T-helper 17 cell (primary cell): ENCODE measurements at places on chromosomes 2 and 18. TPM values are rescaled to one million over a fixed set of nuclear protein-coding genes. Genes with fewer than 3 reads are reported as not detected.

The FBLN7 gene
- total RNA-seq, result 21.7 TPM

The MTLN gene
- 20.6 TPM for total RNA-seq

The TMEM178A gene
- 0.65 TPM for total RNA-seq

The POMC gene
- 2.9 TPM for total RNA-seq

The PSMA8 gene
- total RNA-seq, result 0.52 TPM

The TAF4B gene
- total RNA-seq, result 9.2 TPM

The APOB gene
- not detected for total RNA-seq

The ABCB11 gene
- not detected for total RNA-seq

The TRIB2 gene
- total RNA-seq, result 170 TPM

The RND3 gene
- not detected for total RNA-seq

The HOXD10 gene
- not detected for total RNA-seq

The GLI2 gene
- not detected for total RNA-seq

The TTC21B gene
- 25.0 TPM for total RNA-seq

The SMYD1 gene
- total RNA-seq, result not detected

The DYTN gene
- 0.23 TPM for total RNA-seq

The MCFD2 gene
- total RNA-seq, result 41.9 TPM

The HOXD13 gene
- not detected for total RNA-seq

The MRPL44 gene
- 21.8 TPM for total RNA-seq

The DSG3 gene
- total RNA-seq, result not detected

The UCN gene
- total RNA-seq, result 1.5 TPM

The ARL6IP6 gene
- total RNA-seq, result 14.3 TPM

The PLCL1 gene
- 27.2 TPM for total RNA-seq

The RNF125 gene
- 50.6 TPM for total RNA-seq

The C2orf72 gene
- not detected for total RNA-seq

The ATOH8 gene
- not detected for total RNA-seq

The KDM3A gene
- total RNA-seq, result 161 TPM

The GPAT2 gene
- 1.2 TPM for total RNA-seq

The TEKT4 gene
- total RNA-seq, result not detected

The C1QL2 gene
- not detected for total RNA-seq

The CHRNG gene
- not detected for total RNA-seq

The LCT gene
- total RNA-seq, result 0.07 TPM

The DOCK10 gene
- 185 TPM for total RNA-seq

The AQP12A gene
- not detected for total RNA-seq

The GALNT14 gene
- not detected for total RNA-seq

The FBXO36 gene
- total RNA-seq, result 0.75 TPM

The SLC9A4 gene
- 0.12 TPM for total RNA-seq

The INPP5D gene
- total RNA-seq, result 184 TPM

The TGFA gene
- 1.9 TPM for total RNA-seq

The LOXHD1 gene
- total RNA-seq, result 0.30 TPM

The ADRA2B gene
- total RNA-seq, result 0.85 TPM

The CDH2 gene
- 0.37 TPM for total RNA-seq

The IL36A gene
- total RNA-seq, result not detected

The KIDINS220 gene
- 33.2 TPM for total RNA-seq

The GALNT3 gene
- total RNA-seq, result 6.7 TPM

The CTAGE1 gene
- total RNA-seq, result not detected

The KHK gene
- 5.4 TPM for total RNA-seq

The NEUROD1 gene
- not detected for total RNA-seq

The PSMG2 gene
- total RNA-seq, result 60.7 TPM

The MAP2 gene
- 0.17 TPM for total RNA-seq

The PTPRM gene
- 44.8 TPM for total RNA-seq

The ABCG5 gene
- not detected for total RNA-seq

The MOGAT1 gene
- not detected for total RNA-seq

The TPO gene
- 0.44 TPM for total RNA-seq
